ENCODE measurements at places on chromosomes 2 and 18. TPM values are rescaled to one million over a fixed set of nuclear protein-coding genes. Genes with fewer than 3 reads are reported as not detected.

DNA sequence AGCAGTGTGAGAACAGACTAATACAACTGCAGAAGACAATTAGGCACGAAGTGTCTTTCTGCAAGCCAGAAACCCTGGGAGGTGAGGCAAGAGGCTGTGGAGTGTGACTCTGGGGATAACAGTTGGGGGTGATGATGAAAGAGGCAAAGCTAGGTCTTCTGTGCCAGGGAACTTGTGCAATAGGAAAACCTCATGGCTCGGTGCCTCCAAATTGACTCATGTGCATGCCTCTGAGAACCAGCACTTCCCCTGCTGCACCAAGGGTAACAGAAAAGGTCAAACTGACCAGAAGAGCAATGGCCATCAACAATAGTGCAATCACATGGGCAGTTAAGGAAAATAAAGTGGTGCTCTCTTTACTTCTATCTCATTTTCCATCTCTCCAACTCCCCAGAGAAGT lies 136.4 kb downstream of the SCG2 start:
- no peak for DNase-seq

DNA sequence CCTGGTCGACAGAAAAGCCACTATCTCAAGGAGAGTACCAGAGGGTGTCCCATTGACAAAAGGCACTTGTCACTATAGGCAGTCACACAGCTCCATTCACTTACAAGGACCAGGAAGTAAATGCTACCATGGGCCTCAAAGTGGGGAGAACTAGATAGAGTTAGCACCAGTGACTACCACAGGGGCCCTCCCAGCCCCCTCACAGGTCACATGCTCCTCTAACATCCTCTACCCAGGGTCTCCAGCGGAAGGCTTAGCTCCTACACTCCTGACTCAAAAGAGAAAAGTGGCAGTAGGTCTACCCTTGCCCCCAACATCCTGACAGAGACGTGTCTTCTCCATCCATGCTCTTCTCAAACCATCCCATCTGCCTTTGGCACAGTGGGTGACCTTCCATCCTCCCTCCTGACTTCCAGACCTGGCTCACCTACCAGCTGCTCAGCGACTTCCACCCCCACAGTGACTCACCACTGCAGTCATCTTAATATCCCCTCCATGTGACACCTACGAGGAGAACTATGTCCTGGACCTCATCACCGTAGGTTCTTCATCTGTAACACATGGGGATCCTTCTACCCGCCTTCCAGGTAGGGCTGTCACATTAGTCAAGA lies 5.6 kb upstream of the DNMT3A start:
- DNase-seq = no peak

- DNase-seq = no peak
These were observed 50.2 kb upstream of the SIGLEC15 start for GRCh38 chr18:45775241-45775676.

- DNase-seq = no peak
These were observed 27.8 kb upstream of the MBOAT2 start for GRCh38 chr2:9031246-9031645.

The LIMS2 gene
- total RNA-seq = 13.0 TPM

DNA sequence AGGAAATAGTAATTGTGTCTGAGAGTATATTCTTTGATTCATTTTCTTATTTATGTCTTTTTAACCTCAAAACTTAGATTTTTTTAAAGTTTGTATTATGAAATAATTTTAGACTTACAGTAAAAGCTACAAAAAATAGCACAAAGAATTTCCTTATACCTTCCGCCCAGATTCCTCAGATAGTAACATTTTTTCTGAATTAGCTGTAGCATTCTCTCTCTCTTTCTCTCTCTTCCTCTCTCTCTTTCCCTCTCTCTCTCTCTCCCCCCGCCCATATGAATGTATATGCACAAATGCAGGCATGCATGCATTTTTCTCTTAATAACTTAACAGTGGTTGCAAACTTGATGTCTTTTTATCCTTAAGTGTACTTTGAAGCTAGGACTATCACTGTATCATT lies 361.1 kb upstream of the NRP2 start:
- no peak for DNase-seq

GRCh38 chr18:12410081-12410481 lies 2.4 kb downstream of the PRELID3A start:
- no peak for DNase-seq

DNA sequence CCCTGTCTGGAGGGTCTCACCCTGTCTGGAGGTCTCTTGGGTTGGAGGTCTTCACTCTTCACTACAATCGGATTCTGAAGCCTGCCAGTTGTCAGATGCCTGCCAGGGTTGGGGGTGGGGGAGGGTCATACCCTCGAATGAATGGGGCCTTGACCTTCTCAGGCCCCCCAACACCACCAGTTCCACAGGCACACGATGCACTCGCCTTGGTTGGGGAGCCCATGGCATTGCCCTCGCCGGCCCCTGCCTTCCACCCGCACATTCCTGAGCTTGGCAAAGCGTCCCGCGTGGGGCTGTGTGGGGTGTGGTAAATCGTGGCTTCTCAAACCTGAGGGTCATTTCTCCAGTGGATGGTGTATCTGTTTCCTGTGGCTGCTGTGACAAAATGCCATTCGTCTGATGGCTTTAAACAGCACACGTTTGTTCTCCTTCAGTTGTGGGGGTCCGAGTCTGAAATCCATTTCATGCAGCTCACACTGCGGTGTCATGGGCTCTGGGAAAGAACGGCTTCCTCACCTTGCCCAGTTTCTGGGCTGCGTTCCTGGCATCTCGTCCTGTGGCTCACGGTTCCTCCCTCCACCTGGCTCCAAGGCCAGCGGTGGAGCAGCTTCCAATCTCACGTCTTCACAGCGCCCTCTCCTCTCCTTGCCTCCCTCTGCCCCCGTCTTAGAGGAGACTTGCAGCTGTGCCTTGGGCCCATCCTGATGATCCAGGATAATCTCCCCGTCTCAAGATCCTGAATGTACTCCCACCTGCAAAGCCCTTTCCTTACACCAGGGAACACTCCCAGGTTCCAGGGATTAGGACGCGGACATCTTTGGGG lies 38.0 kb upstream of the HPCAL1 start:
- DNase-seq = no peak

DNA sequence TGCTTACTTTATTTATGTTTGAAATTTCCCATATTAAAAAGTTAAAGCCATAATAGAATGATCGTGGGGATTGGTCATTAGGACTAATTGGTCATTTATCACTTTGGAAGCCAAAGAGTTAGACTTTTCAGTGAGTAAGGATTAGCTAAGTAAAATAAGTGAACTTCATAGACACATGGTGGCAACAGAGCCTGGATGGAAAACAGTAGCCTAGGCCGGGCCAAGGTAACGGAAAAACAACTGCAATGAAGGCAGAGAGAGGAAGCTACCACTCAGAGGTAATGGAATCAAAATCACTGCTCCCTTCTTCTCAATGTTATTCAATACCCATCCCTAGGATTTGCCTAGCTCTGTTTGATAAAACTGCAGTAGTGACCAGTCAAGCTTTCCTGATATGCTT lies 4.1 kb upstream of the GCG start:
- DNase-seq = no peak

GRCh38 chr2:224369028-224369632 lies 32.8 kb downstream of the FAM124B start:
- no peak for DNase-seq

The KIF5C gene
- 1.3 TPM for total RNA-seq

- no peak for DNase-seq
These were observed 127.9 kb downstream of the EVA1A start for GRCh38 chr2:75432761-75433361.

DNA sequence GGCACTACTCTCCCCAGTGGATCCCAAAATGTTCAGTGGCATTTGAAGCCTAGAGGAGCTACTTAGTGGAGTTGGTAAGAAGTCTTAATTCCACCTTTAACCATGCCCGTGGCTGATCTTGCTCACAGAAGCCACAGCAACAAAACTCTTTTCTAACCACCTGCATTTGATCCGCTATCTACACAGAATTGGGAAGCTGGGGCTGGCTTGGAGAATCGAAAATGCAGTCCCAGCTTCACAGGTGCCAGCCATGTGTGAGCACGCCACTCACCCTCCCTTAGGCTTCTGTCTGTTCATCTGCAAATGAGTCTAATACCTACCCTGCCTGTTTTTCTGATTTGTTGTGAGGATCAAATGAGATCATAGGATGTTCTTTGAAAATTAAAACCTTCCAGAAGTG lies 182.6 kb downstream of the BCL11A start:
- DNase-seq = no peak

DNA sequence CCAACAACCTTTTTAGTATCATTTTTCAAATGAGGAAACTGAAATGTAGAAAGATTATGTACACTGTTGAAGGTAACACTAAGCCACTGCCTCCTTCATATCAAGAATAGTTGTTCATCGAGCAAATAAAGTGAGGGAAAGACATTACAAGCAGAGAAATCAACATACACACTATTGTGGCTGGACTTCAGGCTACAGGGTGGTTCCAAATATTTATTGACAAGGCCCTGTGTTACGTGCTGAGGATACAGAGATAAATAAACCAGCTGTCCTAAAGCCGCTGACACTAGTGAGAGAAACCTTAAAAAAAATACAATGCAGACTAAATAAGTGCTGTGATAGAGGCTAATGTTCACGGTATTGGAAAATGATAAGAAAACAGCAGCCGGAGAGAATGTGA lies 1.9 kb upstream of the LNPK start:
- DNase-seq = no peak

The ATP6V1C2 gene
- total RNA-seq = 0.09 TPM

GRCh38 chr2:38975042-38975441 lies 85.4 kb downstream of the ARHGEF33 start:
- no peak for DNase-seq

GRCh38 chr2:13638181-13638580 lies 921.4 kb downstream of the TRIB2 start:
- no peak for DNase-seq
